Activated naive CD8-positive, alpha-beta T cell treated with anti-CD3 and anti-CD28 coated beads, Interleukin-2, amount 10 ng/mL, durations not matched to agents 7 days and 5 days (primary cell): ENCODE measurements at places on chromosomes 7 and 10. TPM values are rescaled to one million over a fixed set of nuclear protein-coding genes. Genes with fewer than 3 reads are reported as not detected.

- DNase-seq: no peak
Measured at GRCh38 chr10:62766386-62766785, 38.1 kb upstream of the ADO start.

DNA sequence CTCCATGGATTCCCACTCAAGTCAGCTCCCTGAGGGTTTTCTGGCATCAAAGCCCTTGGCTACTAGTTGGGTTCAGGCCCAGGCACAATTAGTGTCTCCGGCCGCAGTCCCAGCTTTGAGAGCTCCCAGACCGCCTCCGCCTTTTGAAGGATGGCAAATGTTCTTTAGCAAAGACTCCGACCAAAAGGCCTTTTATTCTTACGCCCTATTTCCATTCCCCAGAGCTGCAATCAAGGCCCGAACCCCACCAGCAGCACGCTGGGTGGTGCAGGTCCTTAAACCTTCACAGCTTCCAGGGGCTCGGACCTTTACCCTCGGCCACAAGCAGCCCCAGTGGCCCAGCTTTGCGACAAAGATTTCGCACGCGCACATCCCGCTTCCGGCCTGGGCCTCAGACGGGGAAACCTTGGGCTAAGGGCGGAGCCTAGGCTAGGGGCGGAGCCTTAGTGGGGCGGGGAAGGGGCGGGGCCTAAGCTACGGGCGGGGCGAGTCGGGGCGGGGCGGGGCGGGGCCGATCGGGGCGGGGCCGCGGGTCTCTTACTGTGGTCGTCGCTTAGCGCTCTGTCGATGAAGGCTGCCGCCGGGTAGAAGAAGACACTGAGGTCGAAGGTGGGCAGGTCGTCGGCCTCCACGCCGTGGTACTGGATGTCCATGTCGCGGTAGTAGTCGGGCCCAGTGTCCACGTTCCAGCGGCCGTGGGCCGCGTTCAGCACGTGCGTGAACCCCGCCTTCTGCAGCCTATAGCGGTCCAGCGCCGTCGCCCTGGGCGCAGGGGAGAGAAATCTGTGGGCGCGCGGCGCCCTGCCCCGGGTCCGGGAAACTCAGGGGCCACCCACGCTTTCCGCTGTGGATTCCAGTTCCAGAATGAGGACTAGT is 68.0 kb upstream of the SAMD8 start:
- DNase-seq: peak; percentile 50

GDF2 gene
- not detected for total RNA-seq

PNLIP gene
- not detected for total RNA-seq

GRCh38 chr7:47581804-47582763 is at the start of gene TNS3:
TSS of gene TNS3 (minus strand) at chr7:47582111. CDS start at chr7:47439636, 142,475 bp downstream.
- DNase-seq: no peak

GRCh38 chr10:1966712-1967376 is 229.5 kb upstream of the ADARB2 start:
- no peak for DNase-seq

AKR1C8 gene
- not detected for total RNA-seq

DNA sequence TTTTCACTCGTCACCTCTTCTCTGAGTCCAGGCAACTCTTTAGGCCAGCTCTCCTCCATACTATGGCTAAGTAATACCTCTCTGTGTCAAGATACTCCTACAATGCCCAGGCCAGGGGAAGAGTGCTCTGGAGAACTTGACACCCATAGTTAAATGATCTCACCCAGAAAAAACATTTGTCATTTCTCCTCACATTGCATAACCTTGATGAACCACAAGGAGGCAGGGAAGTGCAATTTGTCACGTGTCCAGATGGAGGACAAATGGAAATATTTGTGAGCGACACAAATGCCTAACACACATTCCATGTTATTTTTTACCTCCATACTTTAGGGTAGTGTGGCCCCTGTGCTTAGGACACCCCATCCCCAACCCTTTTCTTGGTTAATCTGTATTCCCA is 78.3 kb downstream of the HTR7 start:
- DNase-seq: no peak

- no peak for DNase-seq
Measured at GRCh38 chr7:150402671-150403321, 23.7 kb downstream of the ZNF775 start.

HOXA4 gene
- 0.17 TPM for total RNA-seq

DNA sequence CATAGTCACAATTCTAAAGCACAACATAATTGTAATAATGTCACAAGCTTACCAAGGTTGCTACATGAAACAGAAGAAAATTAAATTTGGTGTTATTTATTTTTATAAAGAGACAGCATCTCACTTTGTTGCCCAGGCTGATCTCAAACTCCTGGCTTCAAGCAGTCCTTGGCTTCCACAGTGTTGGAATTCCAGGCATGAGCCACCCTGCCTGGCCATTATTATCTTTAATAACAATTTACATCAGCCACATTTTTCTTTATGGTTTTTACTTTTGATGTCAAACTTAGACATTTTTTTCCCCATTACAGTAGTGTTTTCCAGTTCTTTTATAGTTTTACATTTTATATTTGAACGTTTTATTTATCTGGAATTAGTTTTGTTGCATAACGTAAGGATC is 46.7 kb downstream of the BMPR1A start:
- no peak for DNase-seq

PCDH15 gene
- not detected for total RNA-seq

DNA sequence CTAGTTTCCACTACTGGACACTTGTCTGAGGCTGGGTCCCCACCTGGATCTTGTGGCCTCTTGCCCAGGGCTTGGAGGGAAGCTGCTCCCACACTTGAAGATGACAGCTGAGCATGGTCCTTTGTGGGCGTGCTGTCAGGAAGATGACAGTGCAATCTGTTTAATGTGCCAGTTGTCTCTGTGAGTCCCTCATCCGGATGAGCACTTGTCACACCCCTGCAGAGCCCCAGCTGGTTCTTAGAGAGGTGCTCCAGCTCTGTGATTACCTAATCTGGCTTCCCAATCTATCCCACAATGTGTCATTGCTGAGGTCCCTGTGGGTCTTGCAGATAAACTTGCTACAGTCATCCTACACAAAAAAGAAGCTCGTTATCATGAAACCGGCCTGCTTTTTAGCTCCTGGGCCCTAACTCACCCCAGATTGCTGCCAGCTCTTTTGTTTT is 34.8 kb upstream of the CCSER2 start:
- DNase-seq: no peak

GRCh38 chr10:31961277-31962074 is 32.8 kb upstream of the ARHGAP12 start:
- DNase-seq: no peak

- DNase-seq: no peak
Measured at GRCh38 chr10:55163388-55163979, 362.5 kb upstream of the PCDH15 start.

- no peak for DNase-seq
Measured at GRCh38 chr7:15915686-15916293, 229.3 kb upstream of the MEOX2 start.

ACTL6B gene
- total RNA-seq: not detected

STOX1 gene
- 0.31 TPM for total RNA-seq

MINDY4 gene
- 1.6 TPM for total RNA-seq

- no peak for DNase-seq
Measured at GRCh38 chr10:12489806-12490205, 140.5 kb downstream of the CAMK1D start.

DNA sequence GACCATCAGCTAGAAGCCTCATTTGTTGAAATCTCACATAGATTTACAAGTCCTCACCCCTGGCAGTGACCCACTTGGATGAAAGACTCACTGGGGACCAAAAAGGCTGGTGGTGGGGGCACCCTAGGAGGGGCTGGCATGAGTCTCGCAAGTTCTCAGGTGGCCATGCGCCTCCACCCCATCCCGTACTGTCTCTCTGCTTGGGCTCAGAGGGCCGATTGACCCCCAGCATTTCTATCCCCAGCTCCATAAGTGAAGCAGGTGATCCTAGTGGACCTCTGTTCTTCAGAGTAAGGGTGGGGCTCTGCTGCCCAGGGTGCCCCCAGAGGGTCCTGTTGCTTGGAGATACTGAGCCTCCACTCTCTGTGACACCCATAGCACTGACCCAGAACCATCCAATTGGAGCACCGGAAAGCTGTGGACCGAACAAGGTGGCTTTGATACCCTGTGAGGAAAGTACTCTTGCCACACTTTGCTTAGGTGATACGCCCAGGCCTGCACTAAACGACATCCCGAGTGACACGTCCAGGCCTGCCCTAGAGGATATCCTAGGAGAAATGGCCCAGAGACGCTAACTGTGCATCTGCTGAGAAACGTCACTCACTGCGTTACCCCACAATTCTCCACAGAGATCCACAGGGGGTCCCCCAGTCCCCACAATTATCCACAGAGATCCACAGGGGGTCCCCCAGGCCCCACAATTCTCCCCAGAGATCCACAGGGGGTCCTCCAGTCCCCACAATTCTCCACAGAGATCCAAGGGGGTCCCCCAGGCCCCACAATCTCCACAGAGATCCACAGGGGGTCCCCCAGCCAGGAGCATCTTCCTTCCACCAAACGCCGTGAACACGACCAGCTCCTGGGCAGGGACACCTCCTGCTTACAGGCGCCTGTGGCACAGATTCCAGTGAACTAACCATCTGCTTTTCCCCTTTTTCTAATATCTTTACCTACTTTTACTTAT is 262.9 kb downstream of the PTPRN2 start:
- no peak for DNase-seq

GRCh38 chr7:55538538-55538937 is 33.8 kb downstream of the VOPP1 start:
- no peak for DNase-seq

PKD2L1 gene
- not detected for total RNA-seq

DNA sequence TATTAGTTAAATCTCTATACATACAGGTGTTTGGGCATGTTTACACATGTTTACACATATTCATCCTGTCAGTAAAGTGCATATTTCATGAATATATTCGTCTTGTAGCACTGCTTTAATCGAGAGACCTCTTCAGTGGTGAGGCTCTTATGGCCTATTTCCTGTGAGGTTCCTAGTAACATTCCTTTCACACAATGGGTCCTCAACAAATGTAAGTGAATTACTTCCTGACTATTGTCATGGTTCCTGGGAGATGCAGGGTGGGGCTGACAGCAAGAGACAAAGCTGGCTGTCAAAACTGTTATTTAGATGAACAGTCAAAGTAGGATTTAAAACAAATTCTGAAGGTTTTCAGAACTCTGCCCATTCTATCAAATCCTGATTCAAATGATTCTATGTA is 12.4 kb upstream of the SEMA3A start:
- no peak for DNase-seq

DNA sequence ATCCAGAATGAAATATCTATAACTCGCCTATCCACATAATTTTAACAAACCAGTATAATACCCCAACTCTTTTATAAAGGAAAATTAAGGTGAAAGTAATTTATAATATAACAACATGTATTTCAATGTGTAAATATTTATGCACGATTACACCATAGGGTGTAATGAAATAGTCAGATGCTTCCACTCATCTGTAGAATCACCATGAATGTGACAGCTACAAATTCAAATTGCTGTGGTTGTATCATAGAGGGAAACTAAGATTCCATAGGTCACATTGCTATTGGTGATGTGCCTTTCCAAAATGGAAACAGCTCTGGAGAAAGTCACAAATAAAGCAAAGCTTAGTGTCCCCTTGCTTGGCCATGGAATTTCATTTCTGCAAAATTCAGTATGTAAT is 95.7 kb downstream of the CPED1 start:
- no peak for DNase-seq

DNA sequence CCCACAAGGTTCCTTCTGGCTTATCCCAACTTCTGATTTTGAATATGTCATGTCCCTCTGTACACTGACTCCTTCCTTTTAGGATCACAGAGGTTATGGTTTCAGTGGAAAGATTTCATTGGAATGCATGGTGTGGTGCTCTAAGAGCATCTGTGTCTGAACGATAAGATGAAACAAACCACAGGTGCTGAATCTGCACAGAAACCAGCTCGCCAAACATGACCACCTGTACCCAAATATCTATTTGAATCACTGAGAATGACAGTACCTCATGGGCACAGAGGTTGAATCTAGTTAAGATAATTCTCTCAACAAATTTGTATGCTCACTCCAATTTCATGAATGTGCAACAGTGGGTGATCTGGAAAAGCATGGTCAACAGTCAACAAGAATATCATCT is 105.3 kb downstream of the DGKI start:
- no peak for DNase-seq

TSPAN13 gene
- total RNA-seq: 0.91 TPM

CBLL1 gene
- 57.0 TPM for total RNA-seq

CCDC7 gene
- 34.5 TPM for total RNA-seq
